ENCODE measurements at places on chromosomes 7 and 10.

GRCh38 chr7:77757589-77757988 is 40.6 kb downstream of the TMEM60 start:
- no peak for DNase-seq

DNA sequence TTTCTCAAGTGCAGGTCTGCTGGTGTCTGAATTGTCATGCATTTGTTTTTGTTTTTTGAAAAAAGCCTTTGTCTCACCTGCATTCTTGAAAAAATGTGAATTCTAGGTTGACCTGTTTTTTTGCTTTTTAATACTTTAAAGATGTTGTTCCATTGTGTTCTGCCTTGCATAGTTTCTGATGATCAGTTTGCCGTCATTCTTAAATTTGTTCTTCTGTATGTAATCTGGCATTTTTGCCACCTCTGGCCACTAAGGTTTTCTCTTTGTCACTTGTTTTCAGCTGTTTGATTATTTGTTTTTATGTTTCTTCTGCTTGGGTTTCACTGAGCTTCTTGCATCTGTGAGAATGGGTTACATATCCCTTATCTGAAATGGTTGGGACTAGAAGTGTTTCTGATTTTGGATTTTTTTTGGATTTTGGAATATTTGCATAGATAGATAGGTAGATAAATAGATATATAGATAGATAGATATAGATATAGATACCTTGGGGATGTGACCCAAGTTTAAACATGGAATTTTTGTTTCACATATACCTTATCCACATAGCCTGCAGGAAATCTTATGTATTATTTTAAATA is 16.5 kb downstream of the MGMT start:
- no peak for DNase-seq

GRCh38 chr7:27329909-27330308 is 87.3 kb downstream of the EVX1 start:
- DNase-seq = no peak

- no peak for DNase-seq
These were observed 43.4 kb downstream of the SORBS1 start for GRCh38 chr10:95517536-95518454.

- no peak for DNase-seq
These were observed 76.1 kb downstream of the SKIDA1 start for GRCh38 chr10:21449288-21449966.

DNA sequence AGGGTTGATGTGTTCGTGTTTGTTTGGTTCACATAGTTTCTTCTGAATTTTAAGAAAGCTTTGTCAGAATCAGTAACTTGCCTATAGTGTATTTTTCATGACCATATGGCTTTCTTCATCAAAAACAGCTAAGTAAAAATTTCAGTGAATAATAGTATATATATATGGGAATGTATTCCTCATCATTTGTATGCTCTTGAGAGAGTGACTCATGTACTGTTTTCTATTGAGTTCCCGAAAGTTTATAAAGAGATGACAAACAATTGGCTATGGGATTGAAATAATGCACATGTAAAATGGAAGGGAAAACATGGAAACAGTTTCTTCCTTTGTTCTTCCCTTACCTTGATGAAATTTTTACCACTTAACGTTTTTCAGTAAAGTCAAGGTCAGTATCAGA is 56.4 kb downstream of the KAT6B start:
- DNase-seq = no peak

GRCh38 chr7:93178213-93178612 is 30.0 kb upstream of the SAMD9L start:
- DNase-seq = peak; percentile 2

DNA sequence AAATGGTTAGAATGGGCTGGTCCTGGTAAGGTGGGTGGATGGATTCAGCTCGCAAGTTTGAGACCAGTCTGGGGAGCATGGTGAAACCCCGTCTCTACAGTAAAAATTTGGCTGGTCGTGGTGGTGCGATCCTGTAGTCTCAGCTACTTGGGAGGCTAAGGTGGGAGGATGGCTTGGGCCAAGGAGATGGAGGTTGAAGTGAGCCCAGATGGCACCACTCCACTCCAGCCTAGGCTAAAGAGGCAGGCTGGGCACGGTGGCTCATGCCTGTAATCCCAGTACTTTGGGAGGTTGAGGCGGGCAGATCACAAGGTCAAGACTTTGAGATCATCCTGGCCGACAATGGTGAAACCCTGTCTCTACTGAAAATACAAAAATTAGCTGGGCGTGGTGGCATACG is 15.3 kb downstream of the IFT22 start:
- no peak for DNase-seq

GRCh38 chr10:115884331-115884730 is 388.7 kb downstream of the GFRA1 start:
- no peak for DNase-seq

GRCh38 chr10:50033481-50033880 is 34.3 kb upstream of the WASHC2A start:
- DNase-seq = no peak

DNA sequence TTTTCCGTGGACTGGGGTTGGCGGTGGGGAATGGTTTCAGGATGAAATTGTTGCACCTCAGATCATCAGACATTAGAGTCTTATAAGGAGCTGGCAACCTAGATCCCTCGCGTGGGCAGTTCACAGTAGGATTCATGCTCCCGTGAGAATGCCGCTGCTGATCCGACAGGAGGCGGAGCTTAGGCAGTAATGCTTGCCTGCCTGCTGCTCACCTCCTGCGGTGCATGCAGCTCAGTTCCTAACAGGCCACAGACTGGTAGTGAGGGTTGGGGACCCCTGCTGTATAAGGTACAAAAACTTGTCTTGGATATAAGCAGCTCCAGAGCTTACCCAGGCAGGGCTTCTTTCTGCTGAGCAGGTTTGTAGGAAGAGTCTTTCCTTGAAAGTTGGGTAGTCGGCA is 53.9 kb downstream of the SHH start:
- no peak for DNase-seq

DNA sequence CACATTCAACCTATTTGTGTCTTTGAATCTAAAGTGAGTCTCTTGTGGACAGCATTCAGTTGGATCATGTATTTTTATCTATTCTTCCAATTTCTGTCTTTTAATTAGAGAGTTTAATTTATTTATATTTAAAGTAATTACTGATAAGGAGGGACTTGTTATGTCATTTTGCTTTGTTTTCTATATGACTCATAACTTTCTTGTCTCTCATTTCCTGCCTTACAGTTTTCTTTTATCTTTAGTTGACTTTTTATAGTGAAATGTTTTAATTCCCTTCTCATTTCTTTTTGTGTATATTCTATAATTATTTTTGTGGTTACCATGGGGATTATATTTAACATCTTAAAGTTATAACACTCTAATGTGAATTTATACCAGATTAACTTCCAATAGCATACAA is 7.3 kb upstream of the ZNF518A start:
- DNase-seq = no peak

DNA sequence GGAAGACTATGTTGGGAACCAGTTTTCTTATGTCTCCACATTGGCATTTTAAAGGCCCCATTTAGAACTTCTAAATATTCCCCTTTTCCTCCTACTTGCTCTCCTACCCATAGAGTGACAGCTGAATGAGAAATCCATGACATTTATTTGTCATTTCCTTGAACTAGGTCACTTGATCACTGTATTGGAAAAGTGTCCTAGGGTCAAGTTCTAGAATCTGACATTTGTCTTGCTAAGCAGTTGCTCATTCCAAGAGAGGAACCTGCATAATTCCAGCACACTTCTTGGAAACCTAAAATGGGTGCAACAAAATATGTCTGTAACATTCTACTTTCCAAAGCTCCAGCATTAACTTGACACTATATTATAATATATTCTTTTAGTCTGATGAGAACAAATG is 3.6 kb upstream of the DPY19L1 start:
- DNase-seq = no peak

GRCh38 chr10:96389785-96390184 is 31.0 kb upstream of the OPALIN start:
- DNase-seq = no peak

GRCh38 chr7:42854571-42855118 is 57.2 kb downstream of the C7orf25 start:
- DNase-seq = no peak

- no peak for DNase-seq
These were observed 50.2 kb upstream of the GNA12 start for GRCh38 chr7:2894118-2894940.

DNA sequence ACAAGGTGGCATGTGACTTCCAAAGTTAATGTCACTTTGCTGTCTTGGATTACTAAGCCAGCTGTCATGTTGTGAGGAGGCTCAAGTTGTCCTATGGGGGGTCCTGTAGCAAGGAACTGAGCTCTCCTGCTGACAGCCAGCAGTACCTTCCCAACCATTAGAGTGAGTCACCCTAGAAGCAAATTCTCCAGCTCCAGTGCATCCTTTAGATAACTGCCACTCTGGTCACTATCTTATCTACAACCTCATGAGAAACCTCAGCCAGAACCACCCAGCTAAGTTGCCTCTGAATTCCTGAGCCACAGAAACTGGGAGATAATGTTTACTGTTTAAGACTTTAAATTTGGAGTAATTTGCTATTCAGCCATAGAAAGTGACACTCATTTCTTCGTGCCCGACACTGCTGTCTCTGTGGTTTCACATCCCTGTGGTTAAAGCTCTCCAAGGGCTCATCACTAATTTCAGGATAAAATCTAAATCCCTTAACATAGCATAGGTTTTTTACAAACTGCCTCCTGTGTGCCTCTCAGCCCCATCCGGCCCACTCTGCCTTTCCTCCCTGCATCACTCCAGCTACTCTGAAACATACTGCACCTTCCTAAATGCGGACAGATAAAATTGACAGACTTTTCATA is 83.5 kb downstream of the PRR15 start:
- no peak for DNase-seq

DNA sequence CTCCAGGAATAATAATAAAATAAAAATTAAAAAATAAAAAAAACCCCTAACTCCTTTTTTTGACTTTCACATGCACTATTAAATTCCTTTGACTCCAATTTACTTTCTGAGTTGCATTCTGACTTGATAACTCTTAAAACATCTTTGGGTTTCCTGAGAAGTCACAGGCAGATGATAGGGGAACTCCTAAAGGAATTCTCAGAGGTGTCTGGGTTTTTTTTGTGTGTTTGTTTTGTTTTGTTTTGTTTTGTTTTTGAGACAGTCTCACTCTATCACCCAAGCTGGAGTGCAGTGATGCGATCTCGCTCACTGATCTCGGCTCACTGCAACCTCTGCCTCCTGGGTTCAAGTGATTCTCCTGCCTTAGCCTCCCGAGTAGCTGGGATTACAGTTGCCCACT is 52.7 kb upstream of the APBB1IP start:
- DNase-seq = no peak

DNA sequence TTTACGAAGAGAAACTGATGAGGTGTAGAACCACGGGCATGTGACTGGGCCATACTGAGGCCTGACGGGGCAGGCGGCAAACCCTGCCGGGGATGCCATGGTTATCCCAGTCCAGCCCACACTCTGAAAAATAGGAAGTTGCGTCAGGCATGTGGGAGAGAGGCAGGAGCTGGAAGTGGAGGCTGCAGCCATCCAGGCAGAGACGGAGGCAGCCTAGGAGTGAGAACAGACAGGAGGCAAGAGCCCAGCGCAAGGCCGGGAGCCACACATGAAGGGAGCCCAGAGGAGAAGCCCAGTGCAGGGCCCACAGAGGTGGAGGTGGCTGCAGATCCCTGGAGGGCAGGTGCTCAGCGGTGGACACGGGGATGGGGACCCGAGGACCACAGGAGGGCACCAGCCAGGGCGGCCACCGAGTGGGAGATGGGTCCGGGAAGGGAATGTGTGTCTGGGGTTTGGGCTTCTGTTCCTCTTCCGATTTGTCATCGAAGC is 175.2 kb upstream of the PPP2R2D start:
- DNase-seq = no peak

GRCh38 chr7:32952876-32953275 is 4.4 kb upstream of the FKBP9 start:
- DNase-seq = no peak

GRCh38 chr7:92835261-92835850 is 1.0 kb downstream of the CDK6 start:
- DNase-seq = no peak

DNA sequence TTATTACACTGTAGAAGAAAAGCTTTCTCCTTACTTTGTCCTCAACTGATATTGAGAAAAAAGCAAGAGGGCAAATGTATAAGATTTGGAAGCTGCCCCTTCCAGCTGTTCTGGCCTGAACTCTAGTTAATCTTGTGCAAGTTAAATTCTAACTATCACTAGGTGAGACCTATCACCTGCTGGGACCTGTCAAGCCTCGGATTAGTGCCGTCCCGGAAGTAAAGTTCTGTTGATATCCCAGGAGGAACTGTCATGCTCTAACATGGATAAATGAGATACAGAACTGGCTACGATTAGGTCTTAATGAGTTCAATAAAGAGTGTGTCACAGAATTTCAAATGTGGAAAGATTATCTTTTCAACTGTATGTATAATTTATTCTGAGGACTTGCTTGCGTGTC is 1.2 kb upstream of the BPGM start:
- DNase-seq = no peak

DNA sequence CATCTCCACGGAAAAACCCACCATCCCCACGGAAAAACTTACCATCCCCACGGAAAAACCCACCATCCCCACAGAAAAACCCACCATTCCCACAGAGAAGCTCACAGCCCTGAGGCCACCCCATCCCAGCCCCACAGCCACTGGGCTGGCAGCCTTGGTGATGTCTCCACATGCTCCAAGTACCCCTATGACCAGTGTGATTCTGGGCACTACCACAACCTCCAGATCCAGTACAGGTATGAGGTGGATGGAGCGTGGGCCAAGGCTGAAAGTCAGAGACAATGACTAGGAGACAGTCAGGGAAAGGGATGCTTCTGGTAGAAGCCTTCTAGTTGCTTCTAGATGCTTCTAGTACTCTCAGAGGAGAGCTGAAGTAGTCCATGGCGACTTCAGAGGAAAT is 19.6 kb downstream of the ZAN start:
- DNase-seq = no peak

Measured in NCI-H1105 (cell line).